ENCODE measurements at places on chromosomes 12 and 14.

- no peak for DNase-seq
Observed at GRCh38 chr14:37019488-37019887, 152.9 kb downstream of the SLC25A21 start.

DNA sequence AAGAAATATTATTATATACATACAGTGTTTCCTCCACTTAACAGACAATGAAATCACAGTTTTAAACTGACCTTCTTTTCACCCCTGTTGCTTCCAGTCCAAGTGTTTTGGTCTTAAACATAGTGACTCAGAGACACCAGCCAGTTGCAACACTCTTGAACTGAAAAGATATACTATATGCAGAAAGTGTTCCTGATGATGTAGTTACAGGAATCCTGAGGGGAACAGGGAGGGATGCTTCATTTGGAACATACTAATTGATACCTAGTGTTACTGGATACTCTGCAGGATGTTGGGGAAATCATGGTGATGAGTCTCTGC is 420.8 kb downstream of the CCDC91 start:
- DNase-seq, result no peak

DNA sequence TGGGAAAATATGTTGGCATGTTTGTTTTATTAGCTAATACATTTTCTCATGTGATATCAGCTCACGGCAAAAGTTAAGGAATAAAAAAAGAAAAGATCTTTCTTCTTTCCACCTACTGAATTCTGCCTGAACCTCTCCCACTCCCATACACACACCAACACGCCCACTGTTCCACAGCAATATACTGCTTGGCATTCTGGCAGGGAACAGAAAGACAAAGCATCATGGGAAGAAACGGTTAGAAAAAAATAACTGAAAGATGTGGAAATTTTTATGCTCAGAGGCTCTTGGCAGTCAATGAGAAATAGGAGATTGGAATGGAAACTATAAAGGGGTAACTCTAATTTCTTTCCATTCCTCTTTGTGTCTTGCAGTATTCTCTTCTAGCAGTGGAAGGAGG is 268.5 kb downstream of the FOXG1 start:
- DNase-seq, result no peak

DNA sequence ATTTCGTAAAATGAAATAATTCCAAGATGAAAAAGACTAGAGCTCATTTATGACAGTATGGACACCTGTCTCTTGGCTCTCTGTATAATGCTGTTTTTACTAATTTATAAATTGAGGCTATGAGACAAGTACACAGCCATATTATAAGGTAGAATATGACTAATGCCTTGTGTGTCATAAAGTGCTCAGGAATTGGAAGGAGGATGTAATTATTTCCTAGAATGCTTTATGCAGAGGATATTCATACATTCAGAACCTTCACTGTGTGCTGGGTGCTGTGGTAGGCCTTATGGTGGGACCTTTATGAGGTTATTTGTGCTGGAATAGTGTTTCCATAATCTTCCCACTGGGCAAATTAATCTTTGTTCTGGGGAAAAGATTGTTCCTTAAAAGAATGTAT is 13.3 kb downstream of the PCNX1 start:
- no peak for DNase-seq

GRCh38 chr12:105275997-105276733 is 40.2 kb upstream of the APPL2 start:
- no peak for DNase-seq

GRCh38 chr12:71299541-71300376 is 139.8 kb upstream of the LGR5 start:
- DNase-seq, result no peak

GRCh38 chr14:70692210-70692609 is 50.5 kb downstream of the TTC9 start:
- no peak for DNase-seq

DNA sequence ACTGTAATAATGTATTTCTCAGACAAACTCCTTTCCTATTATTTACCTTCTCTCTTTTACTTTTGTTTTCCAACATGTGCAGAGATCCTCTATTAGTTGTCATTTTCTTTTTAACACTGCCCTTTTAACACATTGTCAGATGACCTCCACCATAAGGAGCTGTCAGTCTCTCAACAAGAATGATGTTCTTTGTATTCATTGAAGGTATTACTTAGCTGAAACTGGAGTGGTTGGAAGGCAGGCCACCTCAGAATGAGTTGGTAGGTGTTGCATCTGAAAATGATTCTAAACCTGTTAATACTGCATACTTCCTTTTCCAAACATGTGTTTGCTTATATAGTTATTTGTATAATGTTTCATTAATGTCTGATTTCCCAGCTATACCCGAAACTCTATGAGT is 16.9 kb downstream of the TMEM117 start:
- DNase-seq, result no peak

GRCh38 chr12:5665615-5666014 is 233.7 kb downstream of the NTF3 start:
- no peak for DNase-seq

DNA sequence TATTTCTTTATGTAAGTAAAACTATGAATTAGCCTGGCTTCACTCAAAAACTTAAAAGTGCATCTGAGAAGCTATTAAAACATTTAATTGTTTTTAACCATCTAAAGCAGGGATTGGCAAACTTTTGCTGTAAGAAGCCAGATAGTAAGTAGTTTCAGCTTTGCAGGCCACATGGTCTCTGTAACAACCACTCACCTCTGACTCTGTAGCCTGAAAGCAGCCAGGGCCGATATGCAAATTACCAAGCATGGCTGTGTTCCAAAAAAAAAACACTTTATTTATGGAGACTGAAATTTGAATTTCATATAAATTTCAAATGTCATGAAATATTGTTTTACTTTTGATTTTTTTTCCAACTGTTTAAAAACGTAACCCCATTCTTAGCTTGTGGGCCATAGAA is 95.3 kb downstream of the CIT start:
- DNase-seq, result no peak

GRCh38 chr12:43883748-43884147 is 47.9 kb downstream of the TMEM117 start:
- DNase-seq, result no peak

DNA sequence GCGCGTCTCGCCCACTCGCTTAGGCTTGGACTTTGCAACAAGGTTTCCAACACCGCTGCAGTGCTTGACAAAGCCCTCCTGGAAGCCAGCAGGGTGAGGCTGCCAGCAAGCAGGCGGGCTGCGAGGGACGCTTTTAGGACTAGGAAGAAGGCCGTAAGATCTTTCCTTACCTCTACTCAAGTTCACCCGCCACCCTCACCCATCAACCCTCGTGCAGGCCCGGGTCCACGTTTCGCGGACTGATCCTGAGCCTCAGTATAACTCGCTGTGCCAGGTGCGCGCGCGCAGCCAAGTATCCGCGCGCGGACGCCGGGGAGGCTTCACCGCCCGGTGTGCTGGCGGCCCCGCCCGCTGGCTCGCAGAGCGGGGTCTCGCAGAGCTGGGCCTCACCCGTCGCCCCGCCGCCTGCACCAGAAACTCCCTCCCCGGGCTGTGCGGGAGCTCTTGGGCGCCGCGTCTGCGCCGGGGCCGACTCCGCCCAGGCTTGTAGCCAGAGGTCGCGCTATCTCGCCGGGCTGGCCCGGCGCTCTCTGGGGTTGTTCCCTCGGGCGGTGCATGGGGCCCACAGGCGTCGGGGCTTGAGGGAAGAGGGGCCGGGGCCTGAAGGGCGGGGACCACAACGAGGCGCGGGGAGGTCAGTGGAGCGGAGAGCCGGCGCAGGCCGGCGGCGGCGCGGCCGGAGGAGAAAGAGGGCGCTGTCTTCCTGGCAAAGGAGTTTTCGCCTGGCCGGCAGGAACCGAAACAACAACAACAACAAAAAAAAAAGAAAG is 7.6 kb upstream of the SIX1 start:
- DNase-seq, result no peak

GRCh38 chr12:98409548-98409947 is 105.8 kb upstream of the TMPO start:
- DNase-seq, result no peak

DNA sequence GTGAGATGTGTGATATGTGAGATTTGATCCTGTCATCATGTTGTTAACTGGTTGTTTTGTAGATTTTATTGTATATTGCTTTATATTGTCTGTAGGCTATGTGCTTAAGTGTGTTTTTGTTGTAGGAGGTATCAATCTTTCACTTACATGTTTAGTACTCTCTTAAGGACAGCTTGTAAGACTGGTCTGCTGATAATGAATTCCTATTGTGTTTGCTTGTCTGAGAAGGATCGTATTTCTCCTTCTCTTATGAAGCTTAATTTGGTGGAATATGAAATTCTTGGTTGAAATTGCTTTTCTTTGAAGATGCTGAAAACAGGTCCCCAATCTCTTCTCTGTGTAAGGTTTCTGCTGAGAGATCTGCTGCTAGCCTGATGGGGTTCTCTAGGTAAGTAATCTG is 94.5 kb upstream of the ARHGAP5 start:
- DNase-seq, result no peak

DNA sequence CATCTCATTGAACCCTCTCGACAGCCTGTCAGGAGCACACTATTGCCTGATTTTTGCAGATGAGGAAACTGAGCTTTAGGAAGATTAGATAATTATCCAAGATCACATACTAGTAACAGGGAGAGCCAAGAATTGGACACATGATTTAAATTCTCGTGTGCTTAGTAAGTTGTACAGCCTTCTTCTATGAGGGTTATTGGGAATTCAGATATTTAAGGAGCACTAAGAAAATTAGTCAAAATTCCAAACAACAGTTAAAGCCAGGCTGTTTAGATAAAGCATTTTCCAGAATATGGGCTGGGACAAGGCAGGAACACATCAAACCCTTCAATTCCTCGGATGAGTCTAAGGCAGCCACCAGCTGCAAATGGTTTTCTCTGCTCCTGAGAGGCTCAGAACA is 148.8 kb downstream of the TMEM30B start:
- DNase-seq, result no peak

DNA sequence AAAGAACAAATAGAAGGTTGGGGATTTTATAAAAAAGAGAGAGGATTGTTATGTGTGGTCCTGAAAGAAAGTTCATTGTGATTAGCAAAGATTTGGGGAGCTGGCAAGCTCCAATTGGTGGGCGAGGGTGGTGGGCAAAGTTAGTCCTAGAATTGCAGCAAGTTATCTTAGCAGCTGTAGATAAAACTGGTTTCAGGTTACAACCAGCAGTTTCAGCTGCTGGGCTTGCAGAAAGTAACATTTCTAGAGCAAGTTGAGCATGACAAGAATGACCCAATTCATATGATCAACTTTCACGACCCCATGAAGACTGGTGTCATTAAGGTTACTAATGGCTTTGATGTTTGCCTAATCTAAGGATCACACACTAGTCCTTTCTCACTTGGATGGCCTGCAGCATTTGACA is 177.9 kb upstream of the NUDT4 start:
- no peak for DNase-seq

DNA sequence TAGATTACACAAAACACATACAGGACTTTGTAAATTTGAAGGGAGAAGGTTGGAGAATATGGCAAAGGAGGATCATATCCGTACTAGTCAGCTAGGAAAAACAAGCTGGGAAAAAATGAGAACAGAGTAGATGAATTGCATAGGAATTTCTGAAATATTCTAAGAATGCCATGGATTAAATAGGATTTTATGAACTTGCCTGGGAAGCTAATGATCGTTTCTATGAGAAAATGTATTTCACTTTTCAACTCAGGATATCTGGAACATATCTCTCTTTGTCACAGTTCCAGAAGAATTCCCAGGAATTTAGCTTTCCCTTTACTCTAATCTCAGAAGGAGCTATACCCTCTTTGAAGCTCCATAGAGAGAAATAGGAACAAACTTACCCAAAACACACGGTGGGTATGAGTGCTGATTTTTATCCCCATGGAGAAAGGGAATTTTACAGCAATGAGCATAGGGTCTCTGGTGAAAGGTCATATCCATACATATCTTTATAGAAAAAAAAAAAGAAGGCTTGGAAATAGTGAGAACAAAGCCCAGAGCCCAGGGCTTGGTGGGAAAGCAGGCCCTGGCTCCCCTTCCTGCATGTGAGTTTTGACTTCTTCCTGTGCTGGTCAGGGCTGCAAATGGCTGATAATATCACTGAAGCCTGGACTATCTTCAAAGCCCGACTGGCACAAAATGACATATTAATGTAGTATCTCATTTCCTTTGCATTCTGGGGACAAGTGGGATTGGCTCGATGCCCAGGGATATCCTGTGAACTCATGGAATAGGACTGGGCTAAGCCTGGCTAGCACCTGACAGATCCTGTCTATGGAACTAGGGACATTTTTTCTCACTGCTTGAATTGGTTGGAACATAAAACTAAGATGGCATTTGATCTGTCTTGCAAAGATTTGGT is 136.3 kb downstream of the AEBP2 start:
- DNase-seq, result no peak

DNA sequence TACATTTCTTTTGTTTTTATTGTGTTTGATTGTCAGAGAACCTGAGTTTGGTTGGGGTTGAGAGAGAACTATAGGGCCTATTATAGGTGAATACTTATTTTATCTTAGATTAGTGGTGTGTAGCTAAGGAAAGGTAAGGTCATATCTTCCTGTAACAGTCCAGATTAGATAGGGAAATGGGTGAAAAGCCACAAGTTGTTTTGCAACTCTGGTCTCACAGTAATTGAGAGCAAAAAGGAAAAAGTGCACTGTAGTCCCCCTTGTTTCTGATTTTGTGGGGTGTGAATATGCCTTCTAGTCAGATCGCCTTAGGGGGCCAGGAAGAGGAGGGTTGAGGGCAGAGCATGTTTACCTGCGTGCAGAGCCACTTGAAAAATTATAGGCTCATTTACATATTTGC is 8.9 kb downstream of the MSRB3 start:
- no peak for DNase-seq

- DNase-seq, result no peak
Observed at GRCh38 chr14:55588259-55588699, 8.3 kb downstream of the KTN1 start.

DNA sequence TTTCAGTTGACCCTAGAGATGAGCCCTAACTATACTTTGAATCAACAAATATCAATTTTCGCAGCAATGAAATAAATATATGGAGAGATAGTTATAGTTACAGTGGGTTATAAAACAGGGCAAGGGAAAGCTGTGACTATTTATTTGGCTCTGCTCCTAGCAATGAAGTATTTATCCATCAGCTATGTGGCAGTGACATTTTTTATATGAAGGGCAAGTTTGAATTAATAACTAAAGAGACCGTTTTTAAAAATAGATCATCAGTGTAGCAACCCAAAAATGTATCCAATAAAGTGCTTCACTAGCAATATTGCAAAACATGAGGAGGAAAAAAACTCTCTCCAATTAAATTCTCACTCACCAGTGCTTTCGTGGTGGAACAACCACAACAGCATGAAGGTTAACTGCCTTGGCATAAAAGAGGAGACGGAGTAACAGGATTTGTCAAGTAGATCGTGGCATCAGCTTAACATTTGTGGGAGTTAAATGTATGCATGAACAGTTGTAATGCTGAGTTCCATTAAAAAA is 58.1 kb upstream of the NUDT4 start:
- no peak for DNase-seq

DNA sequence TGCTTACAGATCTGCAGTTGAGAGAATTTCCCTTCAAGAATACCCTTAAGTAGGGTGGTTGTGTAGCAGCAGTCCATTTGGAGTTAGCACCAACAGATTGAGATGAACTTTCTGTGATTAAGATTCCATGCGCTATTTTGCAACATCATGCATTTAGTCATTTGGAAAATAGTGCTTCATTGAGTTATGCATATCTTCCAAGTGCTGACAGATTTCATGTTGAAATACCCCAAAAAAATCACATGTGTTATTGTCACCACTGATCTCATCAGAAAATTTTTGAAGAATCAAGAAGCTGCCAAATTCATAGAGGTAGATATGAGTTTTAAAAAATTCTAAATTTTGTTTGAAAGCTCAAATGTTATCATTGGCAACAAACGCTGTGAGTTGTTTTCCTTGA is 35.5 kb upstream of the OSBPL8 start:
- no peak for DNase-seq

All from T-helper 22 cell (primary cell).